ENCODE measurements at places on chromosomes 2 and 18.

DNA sequence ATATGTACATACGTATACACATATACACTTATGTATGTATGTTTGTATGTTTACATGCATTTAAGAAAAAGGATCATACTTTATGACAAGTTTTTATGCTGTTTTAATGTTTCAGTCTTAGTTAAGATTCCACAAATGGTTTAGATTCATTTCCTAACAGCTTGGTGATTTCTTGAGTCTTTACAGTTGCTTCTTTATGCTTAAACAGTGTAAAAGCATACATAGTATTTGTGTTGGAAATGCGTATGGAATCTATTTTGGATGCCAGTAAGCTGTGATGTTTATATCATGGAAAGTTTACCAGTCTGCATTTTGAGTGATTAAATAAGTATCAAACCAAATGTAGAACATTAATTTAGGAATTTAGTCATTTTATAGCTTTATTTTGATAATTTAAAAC lies 55.4 kb downstream of the AGFG1 start:
- DNase-seq, result no peak

DNA sequence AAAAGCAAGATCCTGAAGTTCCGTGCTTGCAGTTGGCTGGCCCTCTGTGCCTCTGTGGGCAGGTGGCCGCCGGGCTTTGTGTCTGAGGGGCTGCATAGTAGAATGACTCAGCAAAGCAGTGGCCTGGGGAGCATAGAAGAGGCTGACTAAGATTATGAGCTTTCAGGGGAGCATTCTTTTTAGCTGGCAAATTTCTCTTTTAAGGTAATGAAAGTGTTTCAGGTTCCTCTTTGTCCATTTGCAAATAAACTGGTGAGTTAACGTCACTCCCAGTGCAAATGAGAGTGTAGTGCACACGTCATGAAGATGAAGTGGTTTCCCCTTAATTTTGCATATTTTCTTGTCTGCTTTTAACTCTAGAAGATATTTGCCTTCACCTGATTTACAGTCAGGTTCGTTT lies 98.6 kb downstream of the BCL2L11 start:
- no peak for DNase-seq

- DNase-seq, result no peak
Measured at GRCh38 chr2:175999283-175999819, 2.7 kb downstream of the LNPK start.

GRCh38 chr2:76009484-76009883 lies 298.8 kb upstream of the GCFC2 start:
- no peak for DNase-seq

GRCh38 chr2:201628545-201628944 lies 14.8 kb downstream of the TMEM237 start:
- no peak for DNase-seq

- no peak for DNase-seq
Measured at GRCh38 chr2:165440367-165440766, 29.1 kb upstream of the CSRNP3 start.

GRCh38 chr2:202831242-202832220 lies 40.0 kb downstream of the ICA1L start:
- peak; percentile 64 for DNase-seq

DNA sequence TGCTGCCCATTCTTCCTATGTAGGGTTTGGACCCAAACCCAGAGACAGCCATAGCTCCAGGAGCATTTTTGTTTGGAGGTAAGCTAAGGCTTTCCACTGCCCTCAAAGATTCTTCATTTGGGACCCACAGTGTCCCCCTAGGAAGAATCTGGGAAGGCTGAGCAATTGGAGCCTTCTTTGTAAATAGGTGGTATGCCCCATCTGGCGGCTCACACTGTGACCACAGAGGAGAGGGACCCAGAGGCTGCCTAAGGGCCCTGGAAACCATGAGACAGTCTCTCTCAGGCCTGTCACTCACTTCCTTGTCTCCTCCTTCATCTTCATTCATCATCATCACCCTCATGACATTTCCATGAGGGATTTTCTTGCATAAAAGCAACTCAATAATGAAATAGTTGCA lies 215.4 kb upstream of the OSR1 start:
- no peak for DNase-seq

DNA sequence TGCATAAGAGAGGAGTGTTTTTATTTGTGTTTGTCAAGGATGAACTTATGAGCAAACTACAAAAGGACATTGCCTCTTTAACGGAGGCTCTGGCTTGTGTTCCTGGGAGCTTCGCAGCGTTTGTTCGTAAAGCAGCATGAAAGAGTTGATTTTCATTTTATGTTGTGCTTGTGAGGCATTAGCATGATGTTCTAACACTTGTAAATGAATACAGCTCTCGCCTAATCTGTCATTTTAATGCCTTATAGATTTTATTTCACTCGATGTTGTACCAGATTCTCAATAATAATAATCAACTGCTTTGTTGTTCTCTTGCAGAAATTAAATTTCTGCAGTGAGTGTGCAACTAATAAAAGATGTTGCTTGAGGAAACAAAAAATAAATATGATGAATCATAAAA lies 687.3 kb upstream of the FANCL start:
- no peak for DNase-seq

DNA sequence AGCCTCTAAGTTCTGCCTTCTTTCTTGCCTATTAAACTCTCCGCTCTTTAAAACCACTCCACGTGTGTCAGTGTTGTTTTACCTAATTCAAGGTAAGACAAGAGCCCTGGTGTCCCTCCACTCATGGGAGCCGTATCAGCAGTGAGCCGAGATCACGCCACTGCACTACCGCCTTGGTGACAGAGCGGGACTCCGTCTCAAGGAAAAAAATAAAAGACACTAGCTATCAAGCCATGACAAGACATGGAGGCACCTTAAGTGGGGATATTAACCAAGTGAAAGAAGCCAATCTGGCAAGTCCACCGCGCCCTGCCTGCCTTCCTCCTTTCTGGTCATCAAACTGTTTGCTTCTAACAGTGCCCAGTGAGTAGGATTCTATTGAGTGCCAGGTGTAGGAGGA lies 40.2 kb upstream of the LBH start:
- DNase-seq, result no peak

DNA sequence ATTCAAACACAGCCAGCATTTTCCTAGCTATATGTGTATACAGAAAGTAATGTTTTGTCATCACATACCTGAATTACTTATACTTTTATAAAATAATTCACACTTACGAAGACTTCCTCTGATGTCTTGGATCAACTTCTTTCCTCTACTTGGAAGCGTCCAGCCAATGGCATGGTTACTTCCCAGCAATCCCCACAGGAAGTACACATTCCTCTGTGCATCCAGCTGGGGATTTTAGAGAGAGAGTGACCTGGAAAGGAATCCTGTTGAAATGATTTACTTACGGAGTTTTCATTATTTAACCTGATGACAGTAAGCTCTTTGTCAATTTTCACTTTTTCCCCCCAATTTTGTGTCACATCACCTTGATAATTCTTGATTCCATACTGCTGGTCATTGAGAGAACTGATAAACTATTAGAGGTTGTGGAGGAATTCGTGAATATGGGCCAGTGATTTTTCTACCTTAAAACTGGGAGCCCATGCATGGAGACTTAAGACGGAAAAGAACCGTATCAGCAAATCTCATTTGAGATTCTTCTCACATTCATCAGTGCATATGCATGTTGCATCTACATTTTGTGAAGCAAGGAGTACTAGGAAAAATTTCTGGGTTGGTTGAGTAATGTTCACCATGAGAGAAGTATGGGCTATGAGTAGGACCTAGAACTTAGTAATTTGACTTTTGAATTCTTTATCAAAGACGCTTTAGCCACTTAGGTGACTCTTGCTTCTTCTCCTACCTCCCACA lies 9.0 kb upstream of the IL18R1 start:
- DNase-seq, result no peak

- no peak for DNase-seq
Measured at GRCh38 chr2:118613737-118614136, 233.7 kb downstream of the EN1 start.

DNA sequence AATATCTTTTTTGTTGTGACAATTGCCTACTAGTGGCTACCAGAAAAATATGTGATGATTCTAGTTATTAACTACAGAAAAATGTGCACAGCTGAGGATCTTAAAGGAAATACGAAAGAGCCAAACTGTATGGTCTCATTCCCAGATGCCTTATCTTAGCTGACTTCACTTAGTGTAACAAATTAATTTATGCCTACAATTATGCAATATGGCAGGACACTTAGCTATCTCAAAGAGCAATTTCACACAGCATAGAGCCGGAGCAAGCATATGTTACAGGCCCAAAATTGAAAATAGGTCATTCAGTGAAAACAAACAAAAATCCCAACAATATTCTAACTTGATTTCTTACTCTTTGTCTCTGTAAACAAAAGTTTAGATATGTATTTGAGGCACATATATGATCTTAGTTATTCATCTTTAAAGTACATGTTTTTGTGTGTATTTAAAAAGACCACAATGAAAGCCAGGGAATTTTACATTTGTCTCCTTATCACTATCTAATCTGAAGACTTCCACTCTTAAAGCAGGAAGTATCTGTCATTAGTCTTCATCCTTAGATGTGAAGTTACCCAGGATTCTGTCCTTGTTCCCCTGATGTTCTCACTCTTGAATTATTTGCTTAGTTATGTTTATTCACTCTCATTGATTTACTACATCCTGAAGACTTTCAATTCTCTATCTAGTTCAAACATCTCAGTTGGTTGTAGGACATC lies 1579.0 kb upstream of the NXPH2 start:
- no peak for DNase-seq

DNA sequence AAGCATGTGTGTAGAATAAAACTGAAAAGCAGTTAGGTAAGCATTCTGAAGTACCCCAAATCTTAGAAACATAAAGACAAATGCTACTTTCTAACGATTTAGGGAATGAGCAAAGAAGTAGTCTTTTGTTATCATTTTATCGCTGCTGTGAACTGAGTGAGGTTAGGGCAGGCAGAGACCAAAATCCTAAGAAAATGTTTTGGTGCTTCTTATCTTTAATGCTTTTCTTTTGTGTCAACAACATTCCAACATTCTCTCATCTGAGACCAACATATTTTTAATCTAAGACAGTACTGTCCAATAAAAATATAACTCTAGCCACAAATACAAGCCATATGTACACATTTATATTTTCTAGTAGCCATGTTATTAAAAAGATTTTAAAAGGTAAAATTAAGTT lies 789.4 kb upstream of the PIK3C3 start:
- no peak for DNase-seq

DNA sequence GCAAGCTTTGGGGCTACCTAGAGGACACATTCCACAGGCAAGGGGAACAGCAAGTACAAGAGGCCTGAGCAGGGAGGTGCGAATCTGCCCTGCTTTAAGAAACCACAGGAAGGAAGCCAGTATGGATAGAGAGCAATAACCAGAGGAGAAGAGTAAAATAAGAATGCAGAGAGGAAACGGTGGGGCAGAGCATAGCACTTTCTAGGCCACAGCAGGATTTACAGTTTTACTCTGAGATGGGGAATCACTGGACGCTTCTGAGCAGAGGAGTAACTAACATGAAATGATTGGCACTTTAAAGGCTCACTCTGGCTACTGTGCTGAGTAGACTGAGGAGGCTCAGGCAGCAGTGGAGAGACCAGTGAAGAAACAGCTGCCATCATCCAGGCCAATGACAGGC lies 23.8 kb downstream of the AAK1 start:
- DNase-seq, result peak; percentile 79

- DNase-seq, result peak; percentile 83
Measured at GRCh38 chr2:105802587-105802986, 57.9 kb downstream of the NCK2 start.

DNA sequence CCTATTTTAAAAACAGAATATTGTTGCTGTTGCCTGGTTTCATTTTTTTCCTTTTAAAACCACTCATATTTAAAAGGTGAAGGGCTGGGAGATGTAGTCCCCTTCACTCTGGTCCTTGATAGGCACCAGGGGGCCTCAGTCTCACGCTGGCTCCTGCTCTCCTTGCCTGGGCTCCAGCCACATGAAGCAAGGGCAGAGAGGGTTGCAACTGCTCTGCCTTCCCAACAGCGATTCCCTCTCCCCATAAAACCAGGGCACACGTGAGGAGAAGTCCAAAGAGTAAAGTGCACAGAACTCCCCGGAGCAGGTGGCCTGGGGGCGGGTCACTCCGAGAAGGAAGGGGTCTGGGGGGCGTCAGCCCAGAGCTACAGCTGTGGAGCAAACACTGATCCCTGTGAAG lies 12.8 kb downstream of the TMEM127 start:
- no peak for DNase-seq

- no peak for DNase-seq
Measured at GRCh38 chr18:48000701-48001100, 70.2 kb upstream of the SMAD2 start.

GRCh38 chr18:75003764-75004690 lies 204.9 kb downstream of the PTGR3 start:
- DNase-seq, result no peak

- DNase-seq, result no peak
Measured at GRCh38 chr18:74715865-74716712, 118.4 kb downstream of the ZNF407 start.

GRCh38 chr2:1884933-1885580 lies 140.7 kb upstream of the PXDN start:
- DNase-seq, result no peak

DNA sequence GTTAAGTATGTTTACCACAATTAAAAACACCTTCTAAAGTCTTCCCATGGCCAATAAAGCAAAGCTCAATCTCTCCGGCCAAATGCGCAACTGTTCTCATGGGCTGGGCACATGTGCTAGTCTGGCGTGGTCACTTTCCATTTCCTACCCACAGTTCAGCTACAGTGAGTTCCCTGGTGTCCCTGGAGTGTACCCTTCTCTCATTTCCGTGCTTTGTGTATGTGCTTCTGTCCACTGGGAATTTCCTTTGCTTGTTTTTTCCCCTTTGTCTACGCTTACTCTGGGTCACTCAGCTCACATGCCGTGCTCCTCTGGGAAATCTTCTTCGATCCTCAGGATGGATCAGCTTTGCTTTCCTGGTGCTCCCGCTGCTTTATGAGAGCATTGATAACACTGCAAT lies 69.6 kb upstream of the GYPC start:
- DNase-seq, result no peak

GRCh38 chr18:79427368-79428225 lies 31.9 kb downstream of the NFATC1 start:
- no peak for DNase-seq

All from activated CD4-positive, alpha-beta T cell treated with anti-CD3 and anti-CD28 coated beads, Interleukin-2, Interleukin-4, amounts not matched to agents 100 ng/mL and 50 ng/mL, durations not matched to agents 16 hours and 8 hours (primary cell).